Activated naive CD8-positive, alpha-beta T cell treated with anti-CD3 and anti-CD28 coated beads, Interleukin-2, amount 50 U/mL, for 16 hours (primary cell): ENCODE measurements at places on chromosomes 7 and 10.

- no peak for DNase-seq
Measured at GRCh38 chr7:112266595-112267270, 60.2 kb downstream of the ZNF277 start.

GRCh38 chr10:133280391-133281059, 3.9 kb upstream of the ADAM8 start:
- DNase-seq, result no peak

- no peak for DNase-seq
Measured at GRCh38 chr10:44028384-44029137, 356.3 kb downstream of the CXCL12 start.

DNA sequence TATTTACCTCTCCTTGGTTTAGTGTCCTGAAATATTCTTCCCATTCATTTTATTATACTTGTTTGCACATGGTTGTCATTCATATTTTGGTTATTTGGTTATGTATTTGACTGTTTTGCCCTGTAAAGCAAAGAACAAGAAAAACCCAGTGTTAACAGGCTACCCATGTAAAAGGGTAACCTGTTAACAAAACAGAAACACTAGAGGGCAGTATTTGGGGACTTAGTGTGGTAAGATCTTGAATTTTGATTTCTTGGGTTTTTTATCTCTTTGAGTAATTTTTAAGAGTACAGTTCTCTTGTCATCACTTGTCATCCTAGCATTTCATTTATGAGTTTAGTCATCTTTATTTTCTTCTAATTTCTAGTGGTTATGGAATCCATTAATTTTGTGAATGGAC, 51.3 kb downstream of the POLL start:
- DNase-seq, result no peak

GRCh38 chr7:83640731-83641537, 8.0 kb downstream of the SEMA3E start:
- no peak for DNase-seq

GRCh38 chr10:24439935-24440334, 231.0 kb downstream of the KIAA1217 start:
- no peak for DNase-seq

- DNase-seq, result no peak
Measured at GRCh38 chr7:101167645-101168411, 2.5 kb upstream of the VGF start.

DNA sequence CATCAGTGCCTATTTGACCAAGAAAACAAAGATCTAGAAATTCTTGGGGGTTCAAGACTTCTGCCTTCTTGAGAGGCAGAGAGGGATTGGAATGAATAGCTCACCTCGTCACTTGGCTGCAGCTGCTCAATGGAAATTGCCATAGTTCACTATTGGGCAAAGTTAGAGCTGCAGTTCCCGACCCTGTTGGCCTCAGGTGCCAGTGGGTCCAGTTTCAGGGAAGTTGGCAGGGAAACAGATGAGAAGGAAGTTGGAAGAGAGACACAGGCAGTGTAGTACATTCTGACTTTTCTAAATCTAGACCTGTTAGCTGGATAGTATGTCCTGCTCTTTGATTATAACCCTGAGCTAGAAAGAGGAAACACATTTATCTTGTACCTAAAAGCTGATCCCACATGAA, 19.1 kb downstream of the A1CF start:
- no peak for DNase-seq

DNA sequence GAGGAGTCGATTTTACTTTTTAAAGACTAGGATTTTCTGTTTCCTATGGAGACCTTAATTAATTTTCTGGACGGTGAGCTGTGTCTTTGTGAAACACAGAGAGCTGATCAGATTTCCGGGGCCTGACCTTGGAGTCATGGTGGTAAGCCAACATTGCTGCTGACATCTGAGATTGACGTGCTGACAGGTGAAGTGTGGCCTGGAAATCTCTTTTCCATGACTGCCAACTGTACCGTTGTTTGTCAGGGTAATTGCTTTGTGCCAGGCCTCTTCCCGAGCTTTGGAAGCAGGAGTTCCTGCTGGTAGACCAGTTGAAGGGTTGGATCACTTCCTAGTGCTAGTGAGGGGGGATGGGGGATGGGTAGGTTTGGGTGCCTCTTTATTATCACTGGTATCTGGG, 71.2 kb downstream of the ADRA2A start:
- no peak for DNase-seq

- DNase-seq, result no peak
Measured at GRCh38 chr7:127589896-127590295, 1.7 kb downstream of the ARF5 start.

- no peak for DNase-seq
Measured at GRCh38 chr10:123351715-123352114, 197.5 kb downstream of the BUB3 start.

DNA sequence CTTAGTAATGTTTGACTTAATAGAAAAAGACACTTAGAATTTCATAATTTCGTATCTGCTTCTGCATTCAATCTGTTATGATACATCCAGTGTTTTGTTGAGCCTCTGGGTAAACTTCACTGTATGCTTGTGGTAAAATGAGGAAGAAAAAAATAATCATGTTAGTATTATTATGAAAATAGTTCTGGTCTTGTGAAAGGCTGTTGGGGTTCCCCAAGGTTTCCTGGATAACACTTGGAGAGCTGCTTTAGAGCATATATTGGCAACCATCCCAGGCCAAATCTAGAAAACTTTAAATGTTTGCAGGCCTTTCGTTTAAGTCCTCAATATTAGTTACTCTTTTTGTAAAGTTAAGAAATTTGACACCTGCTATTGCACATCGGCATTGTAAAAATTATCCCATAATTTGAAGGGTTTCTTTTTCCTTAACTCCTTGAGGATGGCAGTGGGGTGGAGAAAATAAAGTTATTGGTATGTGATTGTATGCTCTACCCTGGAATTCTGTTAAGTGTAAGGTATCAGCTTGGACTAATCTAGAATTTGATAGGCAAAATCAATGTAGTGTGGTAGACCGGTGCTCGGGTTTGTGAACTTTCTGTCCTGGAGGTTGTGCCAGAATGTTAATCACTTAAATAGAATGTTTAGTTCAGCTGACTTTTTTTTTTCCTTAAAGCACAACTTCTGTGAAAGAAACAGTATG, 54.5 kb downstream of the WAC start:
- no peak for DNase-seq

DNA sequence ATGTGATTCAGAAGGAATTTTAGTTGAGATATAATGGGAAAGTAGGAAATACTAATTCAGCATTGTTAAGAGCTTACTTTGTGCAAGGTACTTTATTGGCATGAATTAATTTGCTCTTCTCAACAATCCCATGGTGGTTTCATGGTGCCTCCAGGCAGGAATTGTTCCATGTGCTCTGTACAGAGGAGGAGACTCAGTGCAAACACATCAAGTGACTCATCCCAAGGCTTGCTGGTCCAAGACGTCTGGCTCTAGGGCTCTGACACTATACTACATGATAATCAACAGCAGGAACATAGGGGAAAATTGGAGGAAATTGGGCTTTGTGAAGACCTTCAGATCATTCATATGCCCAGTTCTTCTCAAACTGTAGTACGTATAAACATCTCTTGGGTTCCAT, 66.5 kb upstream of the PRKG1 start:
- DNase-seq, result no peak
